ENCODE measurements at places on chromosomes 5 and 9.

DNA sequence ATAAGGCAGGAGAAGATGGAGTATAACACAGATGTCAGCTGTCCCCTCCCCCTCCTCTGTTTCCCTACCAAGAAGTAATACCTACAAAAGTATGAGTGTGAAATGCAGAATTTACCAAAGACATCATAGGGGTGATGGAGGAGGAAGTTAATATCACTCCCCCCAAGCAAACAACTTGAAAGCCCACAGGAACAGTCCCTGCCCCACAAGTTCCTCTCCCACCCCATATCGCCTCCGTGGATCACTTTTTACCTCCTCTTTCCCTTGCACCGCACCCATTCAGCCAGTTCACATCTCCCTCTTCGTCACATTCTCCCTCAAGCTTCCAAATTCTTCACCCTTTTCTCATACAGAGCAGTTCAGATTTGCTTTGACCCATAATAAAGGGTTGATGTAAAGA lies 7.0 kb upstream of the SIL1 start:
- no peak for DNase-seq

- no peak for DNase-seq
Observed at GRCh38 chr5:152255411-152255810, 149.7 kb downstream of the NMUR2 start.

GRCh38 chr5:127586811-127587210 lies 62.1 kb upstream of the CTXN3 start:
- no peak for DNase-seq

DNA sequence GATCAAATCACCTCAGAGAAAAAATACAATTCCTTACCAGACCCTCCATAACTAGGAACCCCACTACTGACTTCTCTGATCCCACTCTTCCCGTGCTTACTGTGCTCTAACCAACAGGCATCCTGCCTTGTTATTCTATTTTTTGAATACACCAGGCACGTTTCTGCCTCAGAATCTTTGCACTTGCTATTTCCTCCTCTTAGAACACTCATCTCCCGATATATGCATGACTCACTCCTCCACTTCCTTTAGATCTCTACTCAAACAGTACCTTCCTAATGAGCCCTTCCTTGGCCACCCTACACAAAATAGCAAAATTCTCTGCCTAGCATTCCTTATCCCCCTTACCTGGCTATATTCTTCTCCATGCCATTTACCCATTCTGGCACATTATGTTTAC lies 43.9 kb downstream of the MAPKAP1 start:
- DNase-seq = no peak

DNA sequence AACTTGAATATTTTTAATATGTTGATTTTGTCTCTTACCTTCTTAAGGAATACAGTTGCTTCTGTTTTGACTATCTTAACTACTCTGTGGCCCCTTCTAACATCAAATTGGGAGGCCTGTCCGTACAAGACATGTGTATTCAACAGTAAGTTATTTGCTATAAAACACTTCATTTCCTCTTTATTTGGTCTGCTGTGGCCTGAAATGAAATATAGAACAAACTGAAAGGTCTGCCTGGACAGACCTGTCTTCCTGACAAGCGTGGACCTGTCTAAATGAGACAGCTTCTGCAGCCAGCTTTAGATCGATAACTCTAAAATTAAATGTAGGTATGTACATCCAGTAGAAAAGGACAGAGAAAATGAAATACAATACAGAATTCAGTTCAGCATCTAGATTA lies 2.2 kb upstream of the LPAR1 start:
- DNase-seq = no peak

DNA sequence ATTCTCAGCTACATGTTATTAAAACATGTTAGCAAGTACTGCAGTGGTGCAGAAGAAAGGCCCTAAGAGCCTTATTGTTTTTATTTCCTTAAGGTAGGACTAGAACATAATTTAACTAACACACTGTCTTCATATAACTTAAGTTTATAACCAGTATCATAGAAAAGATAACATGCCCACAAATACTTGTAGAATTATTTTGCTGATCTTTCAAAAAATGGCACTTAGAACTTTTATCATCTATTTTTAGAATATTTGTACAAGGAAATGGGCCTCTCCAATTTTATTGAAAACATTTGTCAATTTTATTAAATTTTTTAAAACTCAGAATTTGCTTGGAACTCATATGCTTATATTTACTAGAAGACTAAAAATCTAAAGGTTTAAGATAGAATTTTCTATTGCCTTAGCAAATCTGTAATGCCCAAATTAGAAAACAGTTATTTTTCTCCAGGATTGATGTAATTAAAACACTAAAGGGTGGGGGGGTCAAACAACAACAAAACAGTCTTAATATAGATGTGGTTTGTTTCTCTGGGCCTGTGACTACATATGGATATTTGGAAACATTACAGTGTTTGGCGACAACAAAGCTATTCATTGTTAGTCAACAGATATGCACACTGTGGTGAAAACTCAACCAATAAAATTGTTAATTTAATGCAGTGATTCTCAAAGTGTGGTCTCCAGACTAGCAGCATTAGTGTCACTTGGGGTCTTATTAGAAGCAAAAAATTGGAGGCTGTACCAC lies 360.4 kb downstream of the PDE4D start:
- no peak for DNase-seq

DNA sequence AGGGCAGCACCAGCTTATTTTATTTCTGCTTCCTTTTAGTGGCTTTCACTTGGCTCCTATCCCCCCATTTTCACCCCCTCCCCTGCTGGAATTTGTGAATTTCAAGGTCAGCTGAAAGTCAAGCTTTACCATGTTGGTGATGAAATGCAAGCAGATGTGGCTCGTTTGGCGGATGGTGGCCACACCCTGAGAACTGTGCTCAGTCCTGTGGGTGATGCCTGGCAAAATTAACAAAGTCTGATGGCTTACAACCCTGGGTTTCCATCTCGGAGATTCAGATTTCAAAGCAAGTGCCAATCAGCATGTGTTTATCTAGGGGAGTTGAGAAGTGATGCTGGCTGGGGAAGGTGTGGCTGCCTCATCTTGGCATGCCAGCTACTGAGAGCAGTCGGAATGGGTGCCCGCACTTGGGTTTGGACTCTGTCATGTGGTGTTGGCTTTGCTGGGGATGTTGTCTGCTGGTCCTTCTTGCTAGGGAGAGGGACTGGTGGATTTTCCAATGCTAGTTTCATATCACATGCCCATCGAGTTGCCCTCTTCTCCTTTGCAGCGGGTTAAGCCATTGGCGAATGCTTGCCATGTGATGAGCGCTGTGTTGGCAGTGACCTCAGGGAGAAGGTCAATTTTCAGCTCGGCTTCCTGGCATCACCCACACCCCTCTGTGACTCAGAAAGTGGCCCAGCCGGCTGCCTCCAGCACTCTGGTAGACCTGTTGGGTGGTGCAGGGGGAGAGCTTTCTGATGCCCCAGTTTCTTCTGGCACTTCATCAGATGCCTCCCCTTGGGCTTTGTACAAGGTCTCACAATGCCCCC lies 77.0 kb upstream of the PITX1 start:
- DNase-seq = no peak

DNA sequence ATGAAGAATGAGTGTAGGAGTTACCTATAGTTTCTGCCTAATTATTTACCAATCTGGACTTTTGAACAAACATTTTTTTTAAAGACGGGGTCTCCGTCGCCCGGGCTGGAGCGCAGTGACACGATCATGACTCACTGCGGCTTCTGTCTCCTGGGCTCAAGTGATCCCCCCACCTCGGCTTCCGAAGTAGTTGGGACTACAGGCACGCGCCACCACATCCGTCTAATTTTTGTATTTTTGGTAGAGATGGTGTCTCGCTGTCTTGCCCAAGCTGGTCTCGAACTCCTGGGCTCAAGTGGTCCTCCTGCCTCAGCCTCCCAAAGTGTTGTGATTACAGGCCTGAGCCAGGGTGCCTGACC lies 1.5 kb downstream of the CTNNA1 start:
- no peak for DNase-seq
